ENCODE measurements at places on chromosomes 1 and 21. TPM values are rescaled to one million over a fixed set of nuclear protein-coding genes. Genes with fewer than 3 reads are reported as not detected.

Gene ARHGEF16
- total RNA-seq: 0.66 TPM

Gene MARK1
- total RNA-seq: 1.2 TPM

Gene OR2T35
- total RNA-seq: not detected

Gene KRTAP13-3
- total RNA-seq: not detected

Gene KIF2C
- total RNA-seq: 3.2 TPM

Gene KLHL12
- 36.0 TPM for total RNA-seq

Gene NEK2
- total RNA-seq: 2.5 TPM

Gene CLCA4
- not detected for total RNA-seq

Gene CFAP107
- not detected for total RNA-seq

Gene FCRL2
- not detected for total RNA-seq

Gene NASP
- total RNA-seq: 23.1 TPM

Gene GNG12
- total RNA-seq: 184 TPM

Gene TARDBP
- total RNA-seq: 53.5 TPM

Gene PPCS
- total RNA-seq: 26.3 TPM

Gene KLHDC8A
- not detected for total RNA-seq

Gene MMP23B
- total RNA-seq: 8.2 TPM

Gene WNT3A
- not detected for total RNA-seq

Gene CLIC6
- total RNA-seq: not detected

Gene ALPL
- total RNA-seq: 0.36 TPM

Gene CD34
- total RNA-seq: 0.13 TPM

Gene OR2T29
- not detected for total RNA-seq

Gene CCSAP
- total RNA-seq: 9.3 TPM

Gene PROK1
- total RNA-seq: not detected

Gene KRTAP19-1
- not detected for total RNA-seq

Gene NBPF10
- total RNA-seq: 2.8 TPM

Gene PSMD4
- 174 TPM for total RNA-seq

Gene SLC5A3
- total RNA-seq: 51.0 TPM

Gene LCE3D
- total RNA-seq: not detected

Gene P3R3URF
- not detected for total RNA-seq

Gene KRTAP23-1
- total RNA-seq: not detected

Gene CRP
- not detected for total RNA-seq

Gene PPIAL4G
- not detected for total RNA-seq
